CD4-positive, alpha-beta memory T cell (primary cell): ENCODE measurements at places on chromosomes 2 and 18.
A peak's percentile ranks its signal among the peaks of the same experiment; 100 is the strongest.

GRCh38 chr2:213696442-213696841 is 412.2 kb downstream of the SPAG16 start:
- no peaks in the 10 kb centered on the region for H3K27me3 ChIP-seq
- no peaks in the 10 kb centered on the region for H3K4me1 ChIP-seq
- no peaks in the 10 kb centered on the region for H3K36me3 ChIP-seq
- H3K4me3 ChIP-seq: no peak overlapping the region
- DNase-seq: no peak
- H3K27ac ChIP-seq: no peak overlapping the region

GRCh38 chr2:68216454-68217310 is 35.6 kb downstream of the PPP3R1 start:
- H3K36me3 ChIP-seq: peaks cover 17% of the 10 kb centered on the region
- no peak overlapping the region for H3K27ac ChIP-seq
- DNase-seq: no peak
- no peak overlapping the region for H3K4me3 ChIP-seq

DNA sequence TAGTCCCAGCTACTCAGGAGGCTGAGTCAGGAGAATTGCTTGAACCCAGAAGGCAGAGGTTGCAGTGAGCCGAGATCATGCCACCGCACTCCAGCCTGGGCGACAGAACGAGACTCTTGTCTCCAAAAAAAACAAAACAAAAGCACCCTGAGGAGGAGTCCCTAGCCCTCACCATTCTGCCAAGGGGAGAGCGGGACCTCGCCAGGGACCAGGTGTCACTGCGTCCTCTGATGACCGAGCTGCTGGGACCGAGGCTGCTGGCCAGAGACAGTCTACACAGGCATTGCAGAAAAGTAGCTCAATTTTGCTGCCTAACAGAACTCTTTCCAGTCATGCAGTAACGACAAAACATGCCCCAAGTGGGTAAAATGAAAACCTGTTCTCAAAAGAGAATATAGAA is 18.4 kb downstream of the NCK2 start:
- peaks cover 3% of the 10 kb centered on the region for H3K36me3 ChIP-seq
- no peak overlapping the region for H3K4me3 ChIP-seq
- H3K27me3 ChIP-seq: no peaks in the 10 kb centered on the region
- DNase-seq: no peak
- peak overlapping the region; percentile 53 for H3K27ac ChIP-seq

DNA sequence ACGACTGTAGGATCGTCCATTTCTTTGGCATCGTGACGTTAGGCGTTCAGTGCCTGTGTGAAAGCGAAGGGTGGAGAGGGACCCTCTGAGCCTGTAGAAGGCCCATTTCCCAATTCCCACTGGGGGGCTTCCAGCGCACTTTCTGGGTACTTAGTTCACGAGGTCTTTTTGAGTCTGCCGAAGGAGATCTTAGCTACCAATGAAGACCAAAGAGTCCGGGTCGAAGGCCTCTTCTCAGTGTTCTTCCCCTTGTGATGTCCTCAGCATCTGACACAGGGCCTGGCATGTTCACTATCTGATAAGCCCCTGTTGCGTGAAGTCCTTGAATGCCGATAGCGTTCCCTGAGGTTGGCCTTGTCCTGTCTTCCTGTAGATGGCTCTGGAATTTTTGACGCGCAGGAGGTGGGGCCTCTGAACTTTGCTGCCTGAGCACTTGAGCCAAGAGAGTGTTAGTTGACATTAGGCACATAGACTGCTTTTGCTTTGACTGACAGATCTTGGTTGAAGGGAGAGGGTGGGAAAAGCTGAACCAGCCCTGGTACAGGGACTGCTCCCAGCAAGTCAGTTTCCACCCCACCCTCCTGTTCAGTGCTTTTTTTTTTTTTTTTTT is 52.8 kb downstream of the LDLRAD4 start:
- no peak for DNase-seq
- no peak overlapping the region for H3K4me3 ChIP-seq
- H3K4me1 ChIP-seq: peaks cover 65% of the 10 kb centered on the region
- H3K27me3 ChIP-seq: no peaks in the 10 kb centered on the region

GRCh38 chr2:226450141-226450540 is 349.5 kb downstream of the IRS1 start:
- no peak overlapping the region for H3K27ac ChIP-seq
- DNase-seq: no peak
- H3K4me3 ChIP-seq: no peak overlapping the region
- no peaks in the 10 kb centered on the region for H3K27me3 ChIP-seq
- H3K4me1 ChIP-seq: no peaks in the 10 kb centered on the region

DNA sequence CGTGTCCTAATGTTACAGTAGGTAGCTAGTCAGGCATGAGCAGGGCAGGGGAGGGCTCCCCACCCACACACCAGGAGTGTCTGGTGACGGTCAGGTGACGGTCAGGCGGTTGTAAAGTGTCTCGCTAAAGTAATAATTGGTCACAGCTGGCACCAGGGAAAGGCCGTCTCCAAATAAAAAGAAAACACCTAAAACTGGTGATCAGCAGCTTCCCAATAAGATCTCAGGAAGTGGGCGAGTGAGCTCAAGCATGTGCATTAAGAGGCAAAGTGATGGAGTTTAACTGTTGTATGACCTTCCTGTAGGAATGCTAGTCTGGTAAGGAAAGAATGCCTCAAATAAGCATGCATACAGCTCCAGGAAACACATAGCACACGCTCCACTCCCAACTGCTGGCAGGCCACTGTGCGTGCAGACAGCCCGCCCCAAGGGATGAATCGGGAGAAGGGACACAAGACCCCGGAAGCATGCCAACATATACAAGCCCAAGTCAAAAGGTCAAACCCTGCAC is 177.1 kb downstream of the RNF144A start:
- DNase-seq: no peak
- H3K4me1 ChIP-seq: peaks cover 9% of the 10 kb centered on the region
- no peak overlapping the region for H3K27ac ChIP-seq
- no peak overlapping the region for H3K4me3 ChIP-seq
- no peaks in the 10 kb centered on the region for H3K36me3 ChIP-seq
- no peaks in the 10 kb centered on the region for H3K27me3 ChIP-seq

GRCh38 chr18:55268151-55268601 is 308.9 kb upstream of the CCDC68 start:
- H3K27me3 ChIP-seq: no peaks in the 10 kb centered on the region
- no peaks in the 10 kb centered on the region for H3K36me3 ChIP-seq
- no peak for DNase-seq
- H3K4me1 ChIP-seq: no peaks in the 10 kb centered on the region
- H3K4me3 ChIP-seq: no peak overlapping the region
- no peak overlapping the region for H3K27ac ChIP-seq

- no peaks in the 10 kb centered on the region for H3K4me1 ChIP-seq
- no peak for DNase-seq
- H3K4me3 ChIP-seq: no peak overlapping the region
- no peak overlapping the region for H3K27ac ChIP-seq
- no peaks in the 10 kb centered on the region for H3K36me3 ChIP-seq
Observed at GRCh38 chr18:55633032-55633431, 45.0 kb upstream of the TCF4 start.

- H3K36me3 ChIP-seq: no peaks in the 10 kb centered on the region
- H3K4me3 ChIP-seq: no peak overlapping the region
- H3K27ac ChIP-seq: no peak overlapping the region
- DNase-seq: no peak
- H3K27me3 ChIP-seq: no peaks in the 10 kb centered on the region
Observed at GRCh38 chr2:173898996-173899395, 66.2 kb downstream of the SP3 start.

DNA sequence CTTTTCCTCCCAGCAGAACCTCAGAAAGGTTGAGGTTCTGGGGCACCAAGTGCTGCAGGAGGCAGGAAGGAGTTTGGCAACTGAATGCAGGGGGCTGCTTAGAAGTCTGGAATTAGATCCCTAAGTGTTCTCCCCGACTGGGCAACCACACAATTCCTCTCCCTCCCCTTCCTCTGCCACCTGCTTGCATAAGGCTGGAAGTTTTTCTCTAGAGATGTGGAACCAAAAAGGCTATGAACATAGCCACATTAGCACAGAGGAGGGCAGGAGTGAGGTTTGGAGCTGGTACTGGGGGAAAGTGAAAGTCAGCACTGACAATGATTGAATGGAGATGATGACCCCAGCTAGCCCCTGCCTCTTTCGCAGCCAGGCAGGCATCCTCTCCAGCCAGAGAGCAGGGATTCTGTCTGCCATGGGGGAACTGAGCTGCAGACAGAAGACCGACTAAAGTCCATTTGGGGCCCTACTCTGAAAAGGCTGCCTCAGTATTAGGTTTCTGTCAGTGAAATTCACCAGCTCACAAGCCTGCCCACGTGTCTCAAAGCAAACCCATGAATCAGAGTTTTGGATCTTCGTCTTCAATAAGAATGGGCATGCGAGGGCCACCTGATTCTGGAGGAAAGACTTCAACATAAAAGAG is 87.9 kb upstream of the ITGA6 start:
- peak; percentile 10 for DNase-seq
- no peaks in the 10 kb centered on the region for H3K27me3 ChIP-seq
- no peak overlapping the region for H3K4me3 ChIP-seq
- H3K36me3 ChIP-seq: no peaks in the 10 kb centered on the region

DNA sequence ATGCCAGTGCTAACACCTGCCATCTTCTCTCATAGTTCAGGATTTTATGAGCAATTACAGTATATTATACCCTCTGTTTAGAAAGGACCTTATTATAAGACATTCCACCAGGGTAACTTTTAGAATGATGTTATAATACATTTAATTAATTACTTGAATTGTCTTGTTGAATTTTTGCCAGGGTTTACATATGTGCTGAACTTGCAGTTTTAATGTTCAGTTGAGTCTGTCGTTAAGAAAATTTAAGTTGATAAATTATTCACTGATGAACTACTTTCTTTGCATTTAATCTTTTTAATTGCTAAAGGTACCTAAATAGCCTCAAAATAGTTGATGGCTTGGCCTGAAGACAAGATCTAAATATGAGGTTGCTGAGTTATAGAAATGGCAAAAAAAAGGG is 68.1 kb downstream of the SCN2A start:
- H3K36me3 ChIP-seq: no peaks in the 10 kb centered on the region
- H3K27ac ChIP-seq: no peak overlapping the region
- H3K4me3 ChIP-seq: no peak overlapping the region
- no peak for DNase-seq
- no peaks in the 10 kb centered on the region for H3K4me1 ChIP-seq

- no peak overlapping the region for H3K4me3 ChIP-seq
- H3K36me3 ChIP-seq: no peaks in the 10 kb centered on the region
- no peaks in the 10 kb centered on the region for H3K27me3 ChIP-seq
- H3K27ac ChIP-seq: no peak overlapping the region
- DNase-seq: no peak
Observed at GRCh38 chr2:182142062-182142461, 156.4 kb downstream of the PPP1R1C start.

DNA sequence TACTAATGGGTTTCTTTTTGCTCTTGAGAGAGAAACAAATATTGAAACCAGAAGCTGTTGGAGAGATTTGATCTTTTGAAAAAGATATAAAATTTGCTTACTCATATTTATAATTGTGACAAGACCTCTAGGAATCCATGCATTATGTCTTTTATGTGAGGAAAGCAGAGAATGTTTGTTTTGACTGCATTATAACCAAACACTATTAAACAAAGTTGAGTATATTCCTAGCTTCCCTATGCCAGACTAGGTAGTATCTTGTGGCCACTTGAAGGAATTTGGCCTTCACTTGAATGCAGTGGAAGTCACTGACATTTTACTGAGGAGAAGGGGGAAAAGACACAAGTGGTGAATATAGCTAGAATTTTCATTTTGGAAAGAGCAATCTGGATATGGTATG is 521.8 kb upstream of the ZEB2 start:
- no peaks in the 10 kb centered on the region for H3K36me3 ChIP-seq
- no peaks in the 10 kb centered on the region for H3K4me1 ChIP-seq
- no peak for DNase-seq
- no peak overlapping the region for H3K27ac ChIP-seq
- H3K4me3 ChIP-seq: no peak overlapping the region
- H3K27me3 ChIP-seq: no peaks in the 10 kb centered on the region

DNA sequence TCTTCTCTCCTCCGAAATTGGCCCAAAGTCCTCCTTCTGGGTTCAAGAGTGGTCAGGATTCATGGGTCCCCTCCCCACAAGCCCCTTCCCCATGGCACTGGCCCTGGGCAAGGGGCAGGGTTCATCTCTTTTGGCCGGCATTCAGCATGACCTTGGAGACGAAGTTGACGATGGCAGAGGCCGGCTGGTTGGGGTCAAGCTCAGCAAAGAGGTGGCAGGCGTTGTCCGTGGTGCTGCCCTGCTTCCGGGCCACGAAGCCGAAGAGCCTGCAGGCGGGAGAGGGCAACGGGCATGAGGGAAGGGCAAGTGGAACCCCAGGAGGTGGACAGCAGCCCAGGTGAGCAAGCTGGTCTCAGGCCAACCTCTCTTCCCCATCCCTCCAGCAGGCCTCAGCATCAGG is 198.5 kb downstream of the TNS1 start:
- H3K36me3 ChIP-seq: no peaks in the 10 kb centered on the region
- H3K27ac ChIP-seq: no peak overlapping the region
- H3K4me1 ChIP-seq: no peaks in the 10 kb centered on the region
- H3K4me3 ChIP-seq: no peak overlapping the region

GRCh38 chr18:64097497-64097896 is 51.4 kb downstream of the LINC00305 start:
- no peak overlapping the region for H3K4me3 ChIP-seq
- DNase-seq: no peak
- H3K27ac ChIP-seq: no peak overlapping the region
- H3K27me3 ChIP-seq: no peaks in the 10 kb centered on the region

- H3K36me3 ChIP-seq: no peaks in the 10 kb centered on the region
- H3K4me3 ChIP-seq: no peak overlapping the region
- no peaks in the 10 kb centered on the region for H3K27me3 ChIP-seq
- DNase-seq: no peak
Observed at GRCh38 chr18:34122724-34123334, 101.9 kb downstream of the NOL4 start.

DNA sequence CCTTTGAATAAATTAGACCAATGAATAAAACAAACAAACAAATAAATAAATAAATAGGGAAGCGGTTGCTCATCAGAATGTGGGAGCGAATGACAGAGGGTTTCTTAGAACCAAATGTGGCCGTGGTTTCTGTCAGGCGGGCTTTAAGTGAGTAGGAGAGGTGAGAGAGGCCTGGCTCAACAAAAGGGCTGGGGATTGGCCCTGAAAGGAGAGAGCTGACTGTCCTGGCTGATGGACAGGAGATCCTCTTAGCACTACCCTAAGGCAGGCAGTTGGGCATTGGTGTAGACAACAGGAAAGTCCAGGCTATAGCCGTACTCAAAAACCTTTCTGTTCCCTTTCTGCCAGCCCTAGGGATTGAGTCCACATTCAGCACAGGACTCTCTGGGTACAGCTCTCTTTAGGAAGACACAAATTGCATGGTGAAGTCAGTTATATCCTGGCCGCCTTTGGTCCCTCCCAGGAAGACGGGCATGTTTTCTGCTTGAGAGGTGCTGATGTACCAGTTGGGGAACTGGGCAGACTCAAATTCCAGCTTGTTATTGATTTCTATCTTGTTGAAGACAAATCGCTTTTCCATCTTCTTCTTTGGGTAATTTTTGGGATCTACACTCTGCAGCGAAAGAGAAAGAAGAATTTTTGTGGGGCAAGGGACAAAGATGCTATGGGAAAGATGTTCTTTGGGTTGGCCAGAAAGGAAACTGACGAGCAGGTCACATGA is 6.5 kb downstream of the IL1B start:
- no peak for DNase-seq
- H3K27me3 ChIP-seq: no peaks in the 10 kb centered on the region
- H3K36me3 ChIP-seq: no peaks in the 10 kb centered on the region
- no peak overlapping the region for H3K27ac ChIP-seq
- H3K4me1 ChIP-seq: no peaks in the 10 kb centered on the region
